ENCODE measurements at places on chromosomes 6 and 20. TPM values are rescaled to one million over a fixed set of nuclear protein-coding genes. Genes with fewer than 3 reads are reported as not detected.

The CEBPB gene
- 49.8 TPM for total RNA-seq

The PRDM13 gene
- not detected for total RNA-seq

The SEMG1 gene
- total RNA-seq, result not detected

The MOG gene
- total RNA-seq, result not detected
